ENCODE measurements at places on chromosomes 7 and 10.

DNA sequence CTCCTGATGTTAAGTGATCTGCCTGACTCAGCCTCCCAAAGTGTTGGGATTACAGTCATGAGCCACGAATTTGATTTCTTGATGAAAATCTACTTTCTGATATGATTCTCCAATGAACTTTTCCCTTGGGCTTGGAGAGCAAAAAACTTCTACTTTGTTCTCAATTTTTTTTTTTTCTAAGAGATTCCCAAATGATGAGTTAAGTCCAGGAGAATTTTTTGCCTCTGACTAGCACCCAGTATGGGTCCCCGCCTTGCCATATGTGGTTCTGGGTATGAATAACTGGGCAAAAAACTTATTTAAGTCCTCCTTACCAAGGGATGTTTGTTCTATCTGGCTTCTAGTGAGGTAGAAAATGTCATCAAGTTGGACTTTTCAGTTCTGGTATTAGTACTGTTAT, 147.9 kb upstream of the LYZL1 start:
- no peak for DNase-seq

DNA sequence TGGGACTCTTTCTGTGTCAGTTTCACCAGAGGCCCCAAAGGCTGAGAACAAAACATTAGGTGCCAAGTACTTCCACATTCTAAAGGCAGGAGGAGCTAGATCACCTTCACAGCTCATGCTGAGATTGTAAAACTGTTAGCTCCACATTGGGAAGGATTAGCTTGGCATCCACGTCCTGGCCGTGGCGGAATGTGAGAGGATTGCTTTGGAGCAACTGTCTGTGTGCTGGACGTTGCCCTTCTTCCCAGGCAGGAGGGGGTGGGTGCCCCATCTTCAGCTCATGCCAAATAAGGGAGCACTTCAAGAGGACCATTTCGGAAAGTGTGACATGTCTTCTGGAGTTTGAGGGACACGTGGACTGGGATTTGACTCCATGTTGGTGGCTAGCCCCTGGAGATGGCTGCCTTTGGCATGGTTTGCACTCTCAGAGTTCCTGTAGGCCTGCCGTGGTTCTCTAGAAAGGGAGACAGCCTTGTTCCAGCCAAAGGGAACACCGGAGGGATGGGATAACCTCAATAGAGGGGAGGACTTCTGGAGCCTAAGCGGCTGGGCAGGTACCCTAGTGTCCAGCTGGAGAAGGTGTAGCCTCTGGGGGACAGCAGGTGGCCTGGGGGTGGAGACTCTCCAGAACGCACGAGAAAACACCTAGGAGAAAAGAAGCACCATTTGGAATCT, 19.9 kb upstream of the FMC1 start:
- DNase-seq = no peak

GRCh38 chr7:25552998-25553397, 324.7 kb upstream of the NPVF start:
- DNase-seq = no peak

DNA sequence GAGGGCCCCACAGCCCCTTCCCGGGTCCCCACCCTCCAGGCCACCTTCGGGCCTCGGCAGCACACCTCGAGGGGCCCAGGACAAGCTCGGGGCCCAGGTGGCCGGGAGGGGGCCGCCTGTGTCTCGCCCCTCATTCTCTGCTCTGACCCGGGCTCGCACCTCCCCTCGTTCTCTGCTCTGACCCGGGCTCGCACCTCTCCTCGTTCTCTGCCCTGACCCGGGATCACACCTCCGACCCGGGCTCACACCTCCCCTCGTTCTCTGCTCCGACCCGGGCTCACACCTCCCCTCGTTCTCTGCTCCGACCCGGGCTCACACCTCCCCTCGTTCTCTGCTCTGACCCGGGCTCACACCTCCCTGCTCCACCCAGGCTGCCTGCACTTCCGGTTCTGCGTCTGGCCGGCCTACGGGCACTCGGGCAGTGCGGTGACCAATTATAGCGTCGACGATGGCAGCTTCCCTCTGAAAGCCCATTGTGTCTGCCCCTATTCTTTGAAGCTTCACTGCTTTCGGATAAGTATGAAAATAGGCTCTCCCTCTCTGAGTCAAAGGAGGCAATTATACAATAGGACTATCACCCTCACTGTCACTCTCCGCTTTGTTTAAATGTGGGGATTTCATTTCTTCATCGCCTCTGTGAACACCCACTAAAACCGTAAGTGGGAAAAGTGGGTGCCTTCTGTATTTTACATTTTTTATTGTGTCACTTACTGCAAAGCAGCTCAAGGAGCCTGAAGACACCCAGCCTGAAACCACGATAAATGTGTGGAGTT, 457.4 kb downstream of the DNAJB6 start:
- no peak for DNase-seq

DNA sequence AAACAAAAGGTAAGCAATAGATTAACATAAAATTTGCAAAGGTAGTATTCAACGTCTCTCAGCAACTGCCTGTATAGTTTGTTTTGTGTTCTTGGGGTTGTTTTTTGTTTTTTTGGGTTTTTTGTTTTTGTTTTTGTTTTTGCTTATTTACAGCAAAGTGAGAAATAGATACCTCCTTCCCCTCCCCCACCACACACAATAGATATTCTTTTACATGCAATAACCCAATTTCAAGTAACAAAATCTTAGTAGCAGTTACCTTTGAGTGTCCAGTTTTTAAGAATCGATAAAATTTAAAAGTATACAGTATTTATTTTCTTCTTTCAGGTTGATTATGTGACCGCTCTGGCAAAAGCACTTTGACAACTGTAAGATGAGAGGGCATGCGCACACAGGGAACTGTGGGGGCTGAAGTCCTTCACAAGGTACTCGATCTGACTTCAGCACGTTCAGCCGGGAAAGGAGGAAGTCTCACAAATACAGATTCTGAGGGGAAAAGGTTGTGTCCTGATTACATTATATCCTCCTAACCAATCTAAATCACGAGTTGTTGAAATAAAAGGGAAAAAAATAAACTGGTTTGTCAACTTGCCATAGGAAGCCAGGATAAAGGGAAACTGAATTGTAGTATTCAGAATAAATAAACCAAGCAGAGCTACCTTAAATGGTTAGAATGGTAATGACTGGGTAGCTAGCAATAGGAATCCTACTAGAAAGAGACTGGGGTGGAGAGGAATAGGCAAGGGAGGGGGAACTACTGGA, 47.8 kb downstream of the CPEB3 start:
- DNase-seq = peak; percentile 19

DNA sequence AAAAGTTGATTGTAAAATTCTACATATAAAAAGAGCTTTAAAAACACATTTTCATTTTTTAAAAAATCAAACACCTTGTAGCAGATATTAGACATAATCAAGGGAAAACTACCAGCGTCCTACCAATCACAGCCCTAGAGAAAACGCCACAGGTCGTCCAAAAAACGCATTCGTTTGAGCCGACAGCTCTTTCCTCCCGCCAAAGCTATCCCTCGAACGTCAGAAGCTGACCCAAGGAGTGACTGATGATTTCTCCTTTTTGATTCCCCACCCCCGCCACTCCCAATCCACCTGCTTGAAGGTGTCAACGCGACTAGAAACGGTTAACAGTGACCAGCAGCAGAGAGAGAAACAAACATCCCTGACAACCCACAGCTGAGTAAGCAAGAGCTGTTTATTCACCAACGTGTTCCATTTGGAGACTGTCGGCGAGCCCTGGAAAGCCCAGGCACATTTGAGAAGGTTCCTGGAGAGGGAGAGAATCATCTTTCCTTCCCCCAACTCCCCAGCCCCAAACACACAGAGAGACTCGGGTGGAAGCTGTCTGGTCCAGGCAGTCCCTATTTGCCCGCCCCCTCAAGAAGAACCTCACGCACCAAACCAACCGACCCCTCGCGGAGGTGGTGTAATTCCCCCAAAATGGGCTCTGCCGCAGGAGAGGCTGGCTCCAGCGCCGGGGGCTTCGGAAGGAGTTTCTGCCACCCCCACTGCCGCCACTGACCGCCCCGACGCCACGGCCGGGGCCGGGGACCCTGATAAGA, 622 bp downstream of the CPEB3 start:
- peak; percentile 1 for DNase-seq

- DNase-seq = no peak
Observed at GRCh38 chr7:26626156-26626555, 238.2 kb downstream of the SKAP2 start.

- DNase-seq = no peak
Observed at GRCh38 chr10:78806681-78807221, 262.0 kb upstream of the ZMIZ1 start.

DNA sequence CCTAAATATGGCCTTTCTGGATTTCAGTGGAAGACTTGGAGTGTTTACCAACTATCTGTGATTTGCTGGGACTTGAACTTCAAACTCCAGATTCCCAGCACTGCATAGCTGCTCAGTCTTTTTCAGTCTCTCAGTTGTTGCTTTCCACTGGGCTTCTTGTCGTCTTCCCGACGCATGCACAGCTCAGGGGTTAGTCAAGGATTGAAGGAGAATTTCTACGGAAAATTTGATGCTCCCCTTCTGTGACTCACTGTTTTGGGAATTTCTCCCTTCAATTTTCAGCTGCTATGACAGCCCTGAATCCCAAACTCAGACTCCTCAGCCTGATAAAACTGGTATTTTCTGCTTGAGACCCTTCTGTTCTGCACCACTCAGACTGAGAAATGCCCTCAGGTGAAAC, 91.7 kb downstream of the CYP26A1 start:
- no peak for DNase-seq

DNA sequence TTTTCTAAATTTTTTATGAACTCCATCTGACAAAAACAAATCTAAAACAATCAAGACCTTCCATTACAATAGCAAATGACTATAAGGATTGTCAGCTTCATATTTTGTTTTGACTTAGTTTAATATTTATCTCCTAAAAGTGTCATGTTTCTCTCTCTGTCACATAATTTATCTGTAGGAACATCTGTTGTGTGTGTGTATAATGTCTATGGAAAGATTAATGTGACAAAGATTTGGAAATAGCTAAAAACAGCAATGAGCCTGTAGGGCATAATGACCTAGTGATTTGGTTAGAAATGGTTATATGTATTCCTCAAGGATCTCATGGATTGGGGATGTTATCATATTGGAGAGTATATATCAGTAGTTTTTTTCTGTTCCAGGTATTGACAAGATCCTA, 69.6 kb upstream of the MDFIC start:
- DNase-seq = no peak

DNA sequence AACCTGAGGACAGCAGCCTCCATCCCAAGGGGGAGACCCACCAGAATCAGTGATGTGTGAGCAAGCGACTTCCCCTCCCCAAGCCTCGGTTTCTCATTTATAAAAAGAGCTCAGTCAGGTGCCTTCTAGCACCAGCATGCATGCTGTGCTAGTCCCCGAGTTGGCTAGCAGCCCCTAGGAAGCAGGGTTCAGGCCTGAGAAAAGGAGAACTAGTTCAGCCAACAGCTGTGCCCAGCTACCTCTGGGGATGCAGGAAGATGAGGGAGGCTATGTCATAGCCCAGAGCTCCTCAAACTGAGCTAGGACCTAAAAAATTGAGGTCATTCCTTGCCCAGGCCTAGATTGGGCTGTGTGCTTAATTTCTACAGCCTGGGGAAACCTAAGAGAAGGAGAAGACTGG, 13.7 kb downstream of the DRGX start:
- no peak for DNase-seq

GRCh38 chr10:63267414-63268148, 134.5 kb downstream of the NRBF2 start:
- no peak for DNase-seq

- DNase-seq = no peak
Observed at GRCh38 chr10:118210276-118210675, 131.8 kb downstream of the FAM204A start.

- no peak for DNase-seq
Observed at GRCh38 chr7:272631-273030, 17.3 kb upstream of the FOXL3 start.

DNA sequence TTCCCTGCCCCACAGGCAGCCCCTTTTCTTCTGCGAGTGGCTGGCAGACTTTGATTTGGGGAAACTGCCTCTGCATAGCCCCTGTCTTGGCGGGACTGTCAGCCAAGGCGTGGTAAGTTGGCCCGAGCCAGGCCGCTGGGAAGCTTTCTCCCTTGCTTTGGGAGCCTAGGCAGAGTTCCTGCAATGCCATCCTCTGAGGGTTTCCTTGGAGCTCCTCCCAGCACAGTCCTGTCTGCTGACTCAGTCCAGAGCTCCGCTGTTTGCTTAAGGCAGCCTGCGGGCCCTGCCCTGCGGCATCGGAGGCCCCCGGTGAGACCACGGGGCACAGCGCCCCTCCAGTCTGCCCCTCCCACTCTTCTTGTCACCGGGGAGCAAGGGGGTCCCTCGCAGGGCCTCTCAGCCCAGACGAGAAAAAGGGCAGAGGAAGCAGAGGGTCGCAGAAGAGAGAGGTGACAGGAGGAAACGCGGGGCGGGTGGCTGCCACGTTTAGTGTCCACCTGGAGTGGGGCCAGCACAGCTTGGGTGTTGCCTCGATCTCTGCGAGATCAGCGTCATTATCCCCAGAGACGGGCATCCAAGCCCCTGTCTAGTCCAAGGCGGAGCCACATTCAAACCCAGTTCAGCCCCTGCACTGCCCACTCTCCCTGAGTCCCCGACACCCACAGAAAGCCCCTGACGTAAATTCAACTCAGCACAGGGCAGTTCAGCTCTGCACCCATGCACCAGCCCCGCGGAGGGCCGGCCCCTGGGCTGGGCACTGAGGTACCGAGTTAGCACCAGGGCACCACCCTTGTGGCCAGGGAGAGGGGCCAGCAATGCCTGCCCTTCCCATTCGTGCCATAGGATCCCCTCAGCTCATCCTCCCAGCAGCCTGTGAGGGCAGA, 59.0 kb upstream of the CHST15 start:
- no peak for DNase-seq

GRCh38 chr10:122450353-122450990, 4.0 kb upstream of the ARMS2 start:
- DNase-seq = no peak

DNA sequence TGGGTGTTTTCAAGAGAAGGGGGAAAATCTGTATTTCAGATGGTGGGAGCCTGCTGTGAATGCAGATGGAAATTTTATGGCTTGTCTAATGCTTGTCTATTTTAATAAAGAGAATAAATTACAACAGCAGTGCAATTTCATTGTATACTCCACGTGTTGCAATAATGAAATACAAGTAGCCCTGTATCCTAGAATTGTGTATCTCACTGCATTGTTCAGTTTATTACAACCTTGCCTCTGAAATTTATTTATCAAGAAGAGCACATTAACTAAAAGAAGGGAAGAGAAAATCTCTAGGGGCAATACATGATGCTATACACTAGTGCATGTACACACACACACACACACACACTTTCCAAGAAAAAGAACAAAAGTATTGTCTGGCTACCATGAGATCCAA, 21.8 kb downstream of the ANK3 start:
- DNase-seq = no peak

DNA sequence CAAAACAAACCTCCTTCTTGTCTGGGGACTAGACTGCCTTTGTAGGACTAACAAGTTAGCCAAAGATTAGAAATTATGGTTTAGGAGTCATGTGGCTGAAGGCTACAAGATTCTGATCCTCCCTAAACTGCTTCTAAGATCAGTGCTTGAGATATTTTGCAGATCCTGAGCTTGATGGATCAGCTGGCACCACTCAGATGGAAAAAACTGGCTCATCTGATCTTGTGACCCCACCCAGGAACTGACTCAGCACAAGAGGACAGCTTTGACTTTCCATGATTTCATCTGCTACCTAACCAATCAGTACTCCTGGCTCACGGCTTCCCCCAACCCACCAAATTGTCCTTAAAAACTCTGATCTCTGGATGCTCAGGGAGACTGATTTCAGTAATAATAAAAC, 271.5 kb upstream of the TAC1 start:
- no peak for DNase-seq

Measured in stimulated activated CD4-positive, alpha-beta T cell treated with anti-CD3 and anti-CD28 coated beads, TNF-alpha, amount 100 ng/mL, for 24 hours (primary cell).